Activated naive CD4-positive, alpha-beta T cell (primary cell): ENCODE measurements at places on chromosomes 5 and 9.

DNA sequence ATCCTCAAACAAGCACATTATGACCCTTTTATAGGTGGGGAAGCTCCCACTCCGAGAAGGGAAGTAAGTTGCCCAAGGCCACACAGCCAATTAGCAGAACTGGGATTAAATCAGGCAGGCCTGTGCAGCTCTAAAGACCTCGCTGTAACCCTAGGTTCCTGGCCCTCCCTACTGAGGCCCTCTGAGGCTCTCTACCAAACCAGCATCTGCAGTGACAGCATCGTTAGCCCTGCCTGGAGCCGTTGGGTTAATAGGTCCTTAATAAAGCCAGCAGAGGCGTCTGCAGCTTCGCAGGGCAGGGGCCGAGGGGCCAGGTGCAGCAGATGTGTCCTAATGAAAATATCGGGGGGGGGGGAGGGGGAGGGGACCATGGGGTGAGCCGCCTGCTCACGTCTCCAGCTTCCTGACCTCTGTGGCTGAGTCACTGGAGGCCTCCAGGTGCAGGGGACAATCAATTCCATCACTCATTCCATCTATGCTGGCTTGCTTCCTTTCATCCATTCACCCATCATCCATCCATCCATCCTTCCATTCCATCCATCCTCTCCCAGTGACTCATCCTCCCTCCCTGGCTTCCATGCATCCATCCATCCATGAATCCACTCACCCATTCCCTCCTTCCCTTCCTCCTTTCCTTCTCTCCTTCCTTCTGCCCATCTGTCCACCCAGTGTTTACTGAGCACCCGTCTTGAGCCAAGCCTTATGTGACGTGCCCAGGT, 203.9 kb downstream of the C9orf50 start:
- DNase-seq: no peak

DNA sequence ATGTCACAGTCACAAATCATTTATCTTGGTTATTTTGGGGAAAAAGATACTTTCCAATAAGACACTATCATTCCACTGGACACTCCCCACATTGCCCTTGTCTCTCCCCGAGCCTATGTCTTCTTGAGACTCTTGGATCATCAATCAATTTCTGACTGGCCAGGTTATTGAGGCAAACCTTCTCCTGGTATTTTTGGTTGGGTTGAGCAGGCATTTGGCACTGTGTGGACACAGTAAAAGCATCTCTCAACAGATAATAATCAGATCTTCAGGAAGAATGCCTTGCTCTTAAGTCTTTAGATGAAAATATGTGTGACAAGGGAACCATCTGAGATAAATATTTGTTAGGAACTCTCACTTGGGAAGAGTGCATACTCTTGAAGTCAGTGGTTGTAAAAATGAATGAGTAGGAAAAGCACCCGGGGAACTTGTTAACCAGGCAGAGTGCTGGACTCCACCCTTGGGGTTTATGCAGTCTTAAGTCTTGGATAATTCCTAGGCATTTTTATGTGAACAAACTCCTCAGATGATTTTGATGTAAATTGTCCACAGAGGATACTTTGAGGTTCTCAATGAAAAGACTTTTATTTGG, 223.8 kb upstream of the CLINT1 start:
- no peak for DNase-seq

DNA sequence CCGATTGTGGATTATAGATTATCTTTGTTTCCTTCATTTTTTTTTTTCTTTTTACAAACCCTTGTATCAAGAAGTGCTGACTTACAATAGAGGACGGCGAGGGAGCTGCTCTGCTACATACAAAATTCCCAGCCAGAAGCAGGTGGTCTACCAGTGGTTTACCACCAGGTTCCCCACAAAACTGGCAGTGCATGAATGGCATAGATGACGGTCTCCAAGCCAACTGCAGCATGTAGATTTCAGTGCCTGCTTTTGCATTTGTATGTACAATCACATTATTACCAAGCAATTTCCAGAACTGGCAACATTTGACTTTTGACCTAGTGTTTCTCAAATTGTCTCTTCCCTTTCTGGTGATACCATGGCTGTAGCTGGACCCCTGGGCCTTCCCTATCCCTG, 84.0 kb downstream of the ACER2 start:
- DNase-seq: no peak

DNA sequence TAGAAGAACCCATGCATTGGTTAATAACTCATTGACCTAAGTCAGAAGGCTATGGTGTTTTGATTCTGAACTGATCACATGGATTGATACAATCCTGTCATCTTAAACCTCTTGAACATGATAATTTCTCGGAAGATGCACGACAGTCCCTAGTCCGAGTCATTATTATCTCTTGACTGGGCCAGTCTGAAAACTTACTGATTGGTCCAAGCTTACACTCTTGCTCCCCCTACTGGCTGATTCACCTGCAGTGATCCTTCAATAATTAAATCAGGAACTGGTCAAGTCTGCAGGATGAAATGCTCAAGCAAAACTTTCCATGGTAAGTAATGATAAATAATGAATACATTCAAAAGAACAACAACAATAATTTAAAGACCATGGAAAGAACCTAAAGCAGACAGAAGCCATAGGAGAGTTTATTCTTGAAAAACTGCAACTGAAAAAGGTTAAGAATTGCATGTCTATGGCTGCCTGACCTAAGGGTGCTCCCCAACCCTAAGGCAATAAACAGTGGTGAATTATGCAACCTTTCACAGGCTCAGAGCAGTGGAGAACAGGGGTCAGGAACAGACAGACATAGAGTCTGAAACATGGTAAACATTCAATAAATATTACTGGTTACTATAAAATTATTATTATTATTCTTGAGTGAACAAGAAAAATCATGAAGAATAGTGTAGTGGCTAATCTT, 79.3 kb downstream of the BRINP1 start:
- DNase-seq: no peak

DNA sequence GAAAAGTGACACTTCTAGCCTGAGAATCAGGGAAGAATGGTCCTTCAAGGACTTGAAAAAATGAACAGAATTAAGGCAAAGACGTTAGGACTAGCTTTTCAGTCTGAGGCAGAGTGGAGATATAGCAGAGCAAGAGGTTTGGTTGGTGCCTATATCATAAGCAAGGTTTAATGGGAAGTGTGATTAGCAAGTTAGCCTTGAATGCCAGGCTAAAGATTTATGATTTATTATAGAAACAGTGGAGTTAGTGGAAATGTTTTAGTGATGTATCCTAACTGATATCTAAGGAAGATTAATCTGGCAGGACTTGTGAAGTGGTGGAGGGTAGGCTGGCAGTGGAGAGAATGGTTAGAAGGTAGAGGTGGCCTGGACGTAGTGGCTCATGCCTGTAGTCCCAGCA, 7.0 kb downstream of the F2RL2 start:
- no peak for DNase-seq

- DNase-seq: no peak
Observed at GRCh38 chr5:108560581-108560980, 178.7 kb upstream of the FBXL17 start.

- DNase-seq: no peak
Observed at GRCh38 chr5:61732796-61733195, 400.7 kb downstream of the ZSWIM6 start.

DNA sequence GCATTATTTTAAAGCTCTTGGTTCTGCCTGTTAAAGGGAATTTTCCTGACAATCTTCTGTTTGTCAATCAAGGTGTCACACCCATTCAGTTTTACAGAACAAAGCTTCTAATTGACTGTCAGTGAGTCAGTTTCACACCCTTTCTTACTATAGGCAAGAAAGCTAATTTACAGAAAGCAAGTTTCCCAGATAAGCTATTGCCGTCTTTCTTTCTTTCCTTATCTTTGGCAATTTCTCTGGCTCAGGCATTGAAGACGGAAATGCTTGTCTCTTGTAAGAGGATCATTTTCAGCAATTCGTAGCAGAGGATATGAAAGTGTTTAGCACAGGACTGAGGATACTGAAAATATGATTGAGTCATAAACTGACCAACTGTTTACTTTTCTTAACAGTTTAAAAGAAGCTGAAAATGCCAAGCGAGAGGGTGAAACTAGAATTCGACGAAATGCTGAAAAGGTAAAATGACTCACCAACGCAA, 27.0 kb downstream of the SPINK5 start:
- DNase-seq: no peak

GRCh38 chr9:101035098-101035497, 6.6 kb downstream of the PLPPR1 start:
- DNase-seq: no peak

DNA sequence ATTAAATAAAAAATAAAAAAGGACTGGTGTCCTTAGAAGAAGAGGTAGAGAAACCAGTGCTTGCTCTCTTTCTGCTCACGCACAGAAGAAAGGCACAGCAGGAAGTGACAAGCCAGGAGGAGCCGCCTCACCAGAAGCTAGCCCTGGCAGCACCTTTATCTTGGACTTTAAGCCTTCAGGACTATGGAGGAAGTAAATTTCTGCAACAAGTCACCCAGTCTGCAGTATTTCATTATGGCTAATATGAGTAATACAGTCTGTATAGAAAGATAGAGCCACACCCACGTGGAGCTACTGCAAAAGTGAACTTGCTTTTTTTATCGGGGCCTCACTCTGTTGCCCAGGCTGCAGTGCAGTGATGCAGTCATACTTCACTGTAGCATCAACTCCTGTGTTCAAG, 68.4 kb downstream of the PDZD2 start:
- no peak for DNase-seq
